ENCODE measurements at places on chromosomes 4 and X. TPM values are rescaled to one million over a fixed set of nuclear protein-coding genes. Genes with fewer than 3 reads are reported as not detected.

- DNase-seq, result no peak
Observed at GRCh38 chr4:163440040-163440439, 33.5 kb downstream of the TKTL2 start.

DNA sequence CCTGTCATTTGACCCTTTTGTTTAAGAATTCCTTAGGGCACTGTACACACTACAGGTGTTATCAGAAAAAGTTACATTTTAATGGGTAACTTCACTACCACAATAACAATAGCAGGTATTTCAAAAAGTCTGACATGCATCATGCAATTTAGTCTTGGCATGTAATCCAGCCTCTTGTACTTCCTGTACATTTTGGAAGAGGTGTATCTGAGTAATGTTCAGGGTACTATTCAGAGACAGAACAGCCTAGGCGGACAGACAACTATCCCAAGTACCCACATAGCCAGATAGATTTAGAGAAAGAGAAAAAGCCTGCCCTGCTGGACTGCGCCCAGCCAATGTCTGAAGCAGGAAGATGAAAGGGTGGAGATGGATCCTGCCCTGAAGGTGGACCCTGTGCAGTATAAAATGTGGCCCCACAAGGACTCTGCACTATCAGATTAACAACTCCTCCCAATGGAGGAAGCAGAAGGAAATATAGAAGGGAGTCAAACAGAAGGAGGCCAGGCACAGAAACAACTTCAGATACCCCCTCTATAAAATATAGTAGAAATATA, 8.5 kb downstream of the UGT2B7 start:
- DNase-seq, result no peak

GRCh38 chr4:54516556-54517215, 141.1 kb upstream of the KIT start:
- no peak for DNase-seq

DNA sequence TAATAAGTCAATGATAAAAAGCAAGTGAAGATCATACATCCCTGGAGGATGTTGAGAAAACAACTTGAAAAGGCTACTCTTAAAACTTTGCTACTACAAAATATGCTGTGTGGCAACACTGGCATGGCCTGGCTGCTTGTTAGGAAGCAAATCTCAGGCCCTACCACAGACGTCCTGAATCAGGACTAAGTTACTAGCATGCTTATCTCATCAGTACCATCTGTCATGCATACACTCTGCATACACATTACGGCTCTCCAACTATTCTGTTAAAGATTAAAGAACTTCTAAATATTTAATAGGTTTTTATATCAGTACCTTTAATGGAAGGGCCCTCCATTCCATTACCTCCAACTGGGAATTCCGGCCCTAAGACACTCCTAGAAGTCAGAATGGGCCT, 8.2 kb downstream of the PAPSS1 start:
- no peak for DNase-seq

- DNase-seq, result no peak
Observed at GRCh38 chrX:12610079-12610478, 181.1 kb upstream of the PRPS2 start.

DNA sequence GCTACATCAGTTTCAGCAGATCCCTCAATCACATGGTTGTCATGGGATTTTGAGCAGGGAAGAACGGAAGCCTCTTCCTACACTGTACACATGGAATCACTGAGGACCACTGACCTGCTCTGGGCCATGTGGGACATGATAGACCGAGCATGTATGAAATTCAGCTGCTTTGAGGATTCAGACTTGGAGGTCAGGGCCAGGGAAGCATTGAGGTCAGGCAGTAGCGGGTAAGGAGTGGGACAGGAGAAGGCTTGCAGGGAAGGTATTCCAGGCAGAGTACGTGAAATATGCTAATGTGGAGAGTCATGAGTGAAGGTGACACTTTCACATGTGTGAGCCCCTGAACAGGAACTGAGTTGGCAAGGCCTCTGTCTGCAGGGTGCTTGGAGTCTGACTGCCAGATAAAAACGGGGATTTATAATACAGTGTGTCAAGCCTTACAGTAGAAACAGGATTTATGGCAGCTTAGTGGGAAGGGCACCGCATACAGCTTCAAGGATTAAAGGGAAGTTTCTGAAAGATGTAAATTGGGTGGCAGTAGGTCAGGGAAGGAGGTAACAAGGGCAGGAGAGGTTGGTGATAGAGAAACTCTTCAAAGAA, 111.7 kb downstream of the STK32B start:
- no peak for DNase-seq

DNA sequence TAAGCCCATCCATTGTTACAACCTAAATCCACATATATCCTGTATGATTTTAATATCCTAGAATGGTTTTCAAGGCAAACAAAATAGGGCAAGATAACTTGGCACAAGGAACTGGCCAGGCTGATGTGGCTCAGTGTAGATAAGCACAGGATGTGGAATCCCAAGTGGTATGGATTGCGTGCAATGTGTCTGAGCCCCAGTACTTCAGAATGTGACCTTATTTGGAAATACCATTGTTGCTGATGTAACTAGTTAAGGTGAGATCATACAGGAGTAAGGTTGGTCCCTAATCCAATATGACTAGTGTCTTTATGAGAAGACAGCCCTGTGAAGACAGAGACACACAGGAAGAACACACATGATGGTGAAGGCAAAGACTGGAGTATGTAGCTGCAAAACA, 72.4 kb downstream of the IL21 start:
- no peak for DNase-seq

TMEM144 gene
- total RNA-seq, result 5.6 TPM

KCNIP4 gene
- total RNA-seq, result not detected

Data from omental fat pad (tissue), 4 donors.